ENCODE measurements at places on chromosomes 5 and 9.

DNA sequence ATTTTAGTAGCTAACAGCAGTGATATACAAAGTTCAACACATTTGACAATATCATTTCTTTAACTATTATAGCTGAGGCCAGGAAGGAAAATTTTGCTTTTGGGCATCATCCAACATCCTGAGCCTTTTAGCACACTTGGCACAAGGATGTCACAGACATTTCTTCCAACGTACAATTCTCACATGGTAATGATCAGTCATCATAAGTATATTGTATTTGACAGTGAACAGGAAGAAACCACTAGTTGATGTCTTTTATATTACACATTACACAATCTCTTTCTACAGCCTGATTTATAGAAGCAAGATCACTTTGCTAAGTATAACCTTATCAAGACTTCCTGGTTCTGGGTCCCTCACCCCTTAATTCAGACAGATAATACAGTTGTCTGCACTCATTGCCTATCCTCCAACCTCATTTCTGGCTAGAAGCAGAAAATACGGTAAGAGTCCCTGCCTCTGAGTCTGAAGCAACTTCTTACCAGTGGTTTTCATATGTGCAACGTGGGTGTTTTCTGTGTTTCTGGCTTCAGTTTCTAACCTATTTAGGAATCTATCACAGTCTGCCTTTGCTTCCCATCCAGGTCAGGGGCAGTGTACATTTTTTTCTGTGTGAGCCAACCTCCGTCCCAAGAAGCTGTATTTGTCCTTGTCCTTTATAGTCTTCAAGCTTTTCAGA, 167.8 kb downstream of the PAM start:
- no peak for DNase-seq

- DNase-seq = no peak
Observed at GRCh38 chr5:60887746-60888145, 43.7 kb upstream of the ELOVL7 start.

- no peak for DNase-seq
Observed at GRCh38 chr5:137819766-137820165, 47.9 kb upstream of the MYOT start.

- no peak for DNase-seq
Observed at GRCh38 chr5:54632131-54632701, 114.7 kb downstream of the SNX18 start.

GRCh38 chr9:127569886-127570401, 42.1 kb upstream of the STXBP1 start:
- DNase-seq = peak; percentile 41

All from suppressor macrophage (primary cell).